ENCODE measurements at places on chromosomes 13 and 19. TPM values are rescaled to one million over a fixed set of nuclear protein-coding genes. Genes with fewer than 3 reads are reported as not detected.

The KIR2DL1 gene
- total RNA-seq: not detected

The SIGLEC14 gene
- total RNA-seq: not detected

The KLHL1 gene
- not detected for total RNA-seq

The IL27RA gene
- 15.2 TPM for total RNA-seq

The APLP1 gene
- total RNA-seq: 9.9 TPM

The PCSK4 gene
- 5.7 TPM for total RNA-seq

The F2RL3 gene
- total RNA-seq: 27.6 TPM

- DNase-seq: no peak
Measured at GRCh38 chr19:44718441-44719261, 19.7 kb downstream of the CEACAM16 start.

DNA sequence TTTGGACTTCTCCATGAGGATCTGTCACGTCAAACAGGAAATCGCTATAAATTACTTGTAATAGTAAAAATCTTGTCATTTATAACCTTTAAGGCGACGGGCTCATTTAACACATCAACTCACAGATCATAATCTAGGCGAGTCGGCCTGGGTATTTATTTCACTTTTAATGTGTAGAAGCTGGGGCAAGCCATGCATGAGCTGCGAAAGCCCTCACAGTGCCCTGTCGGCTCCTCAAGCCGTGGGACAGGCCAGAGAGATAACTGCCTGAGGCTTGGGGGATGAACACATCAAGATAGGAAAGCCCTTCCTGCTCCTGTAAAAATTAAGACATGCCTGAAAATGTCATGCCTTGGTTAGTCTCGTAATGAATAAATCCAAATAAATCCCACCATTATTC, 30.8 kb downstream of the SOX1 start:
- no peak for DNase-seq

DNA sequence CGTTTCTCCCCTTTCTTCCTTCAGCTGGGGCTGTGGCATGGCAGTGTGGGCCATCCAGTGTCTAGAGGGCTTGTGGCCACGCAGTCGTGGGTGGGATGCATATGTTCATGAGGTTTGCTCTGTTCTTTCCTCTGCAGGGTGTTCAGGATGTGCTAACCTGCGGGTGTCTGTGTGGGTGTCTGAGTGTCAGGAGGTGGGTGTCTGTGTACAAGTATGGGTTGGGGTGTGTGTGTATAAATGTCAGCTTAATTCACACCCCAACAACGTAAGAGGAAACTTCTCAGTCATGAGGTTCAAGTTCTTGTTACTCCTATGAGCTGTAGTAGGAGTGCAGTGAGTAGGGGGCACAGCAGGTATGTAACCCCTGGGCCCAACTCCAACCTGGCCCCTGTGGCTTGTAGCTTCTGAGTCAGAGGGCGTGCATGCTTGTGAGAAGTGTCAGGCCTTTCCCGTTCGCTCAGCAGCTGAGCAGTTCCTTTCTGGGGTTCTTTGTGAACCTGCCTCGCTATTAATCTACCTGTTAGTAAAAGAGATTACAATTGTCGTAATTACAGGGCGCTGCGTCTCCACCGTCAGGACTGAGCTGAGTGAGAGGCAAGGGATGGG, 49.1 kb downstream of the NFIX start:
- DNase-seq: no peak

- no peak for DNase-seq
Measured at GRCh38 chr19:35063940-35064818, 22.7 kb downstream of the HPN start.

- DNase-seq: no peak
Measured at GRCh38 chr19:5052515-5052914, 83.6 kb downstream of the KDM4B start.

- peak; percentile 83 for DNase-seq
Measured at GRCh38 chr19:43555185-43555770, 20.0 kb downstream of the XRCC1 start.

DNA sequence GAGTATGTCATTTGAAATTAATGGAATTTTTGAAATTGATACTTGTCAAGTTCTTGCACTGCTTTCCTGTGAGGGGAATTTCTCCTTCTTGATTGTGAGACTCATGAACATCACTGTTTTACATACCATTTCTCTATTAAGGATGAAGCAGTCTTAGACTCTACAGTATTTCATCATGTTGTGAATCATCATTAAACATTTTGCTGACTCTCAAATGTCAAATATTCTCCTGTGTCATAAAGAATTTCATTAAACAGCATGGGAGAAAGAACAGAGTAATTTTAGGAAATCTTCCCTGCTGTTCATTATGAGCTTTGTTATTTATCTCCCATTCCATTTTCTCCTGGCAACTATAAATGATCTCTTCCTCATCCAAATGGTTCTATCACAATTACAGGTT, 729.0 kb downstream of the PCDH9 start:
- DNase-seq: no peak

DNA sequence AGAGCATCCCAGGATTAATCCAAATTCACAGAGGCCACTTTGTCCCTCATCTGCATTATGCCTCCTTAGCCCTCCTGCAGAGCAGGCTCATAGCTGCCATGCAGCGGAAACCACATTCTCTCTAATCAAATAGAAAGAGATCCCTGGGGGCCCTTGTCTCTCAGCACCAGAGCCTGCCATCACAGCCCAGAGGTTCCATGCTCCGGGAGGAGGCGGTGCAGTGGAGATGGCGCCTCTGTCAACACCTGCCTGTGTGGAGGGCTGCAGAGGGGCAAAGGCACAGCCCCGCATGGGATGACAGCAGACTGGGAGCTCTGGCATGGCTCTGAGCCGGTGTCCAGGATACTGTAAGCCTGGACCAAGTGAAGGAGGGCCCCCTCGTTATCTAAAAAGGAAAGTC, 111.3 kb downstream of the SLC7A1 start:
- no peak for DNase-seq

DNA sequence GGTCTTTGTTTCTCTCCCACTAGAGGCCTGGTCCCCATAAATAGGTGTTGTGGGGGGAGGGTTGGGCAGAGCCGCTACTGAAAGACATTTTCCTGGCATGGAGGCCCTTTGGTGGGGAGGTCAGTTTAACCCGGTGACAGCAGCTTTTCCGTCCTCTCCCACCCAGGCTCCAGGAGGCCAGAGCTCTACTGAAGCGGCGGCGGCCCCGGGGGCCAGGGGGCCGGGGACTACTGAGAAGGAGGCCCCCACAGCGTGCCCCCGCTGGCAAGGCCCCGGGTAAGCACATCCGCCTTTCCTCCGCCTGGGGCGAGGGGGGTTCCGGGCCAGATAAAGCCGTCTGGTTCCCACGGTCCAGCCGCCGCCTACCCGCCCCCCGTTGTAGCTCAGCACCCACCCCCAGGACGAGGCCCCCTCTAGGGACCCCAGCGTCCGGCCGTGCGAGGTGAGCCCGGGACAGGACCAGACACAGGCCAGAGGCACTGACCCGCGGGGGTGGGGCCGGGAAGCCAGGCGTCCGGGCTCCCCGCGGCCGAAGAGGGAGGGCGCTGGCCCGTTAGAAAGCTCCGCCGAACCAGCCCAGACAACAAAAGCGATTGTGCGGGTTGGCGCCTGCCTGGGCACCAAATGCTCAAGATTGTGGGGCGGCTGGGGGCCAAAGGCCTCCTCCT, 1.1 kb upstream of the LTBP4 start:
- no peak for DNase-seq

- no peak for DNase-seq
Measured at GRCh38 chr13:95497381-95497807, 55.1 kb upstream of the CLDN10 start.

- no peak for DNase-seq
Measured at GRCh38 chr19:8468761-8469373, 24.1 kb downstream of the HNRNPM start.

DNA sequence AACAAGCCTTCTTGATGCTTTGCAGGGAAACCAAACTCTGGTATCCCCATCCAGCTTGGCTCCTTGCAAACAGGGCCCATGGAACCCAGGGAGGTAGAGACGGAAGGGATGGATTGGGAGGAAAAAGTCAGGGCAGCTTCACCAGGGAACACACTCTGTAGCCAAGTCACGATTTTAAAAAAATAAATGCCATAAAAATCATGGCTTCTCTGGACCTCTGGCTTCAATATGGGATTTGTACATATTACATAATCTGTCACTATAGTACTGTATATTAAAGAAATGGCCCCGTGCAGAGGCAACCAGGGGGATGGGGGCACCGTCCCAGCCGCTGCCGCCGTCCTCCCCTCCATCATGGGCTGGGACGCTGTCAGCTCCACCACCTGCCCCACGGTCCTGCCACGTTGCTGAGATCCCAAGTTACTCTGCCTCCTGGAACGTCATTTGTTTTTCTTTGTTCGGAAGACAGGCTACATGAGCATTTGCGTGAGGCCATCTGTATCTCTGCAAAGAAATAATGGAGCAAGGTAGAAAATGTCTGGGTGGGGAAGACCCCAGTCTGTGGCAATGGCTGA, 313.3 kb downstream of the ZNF536 start:
- DNase-seq: no peak

DNA sequence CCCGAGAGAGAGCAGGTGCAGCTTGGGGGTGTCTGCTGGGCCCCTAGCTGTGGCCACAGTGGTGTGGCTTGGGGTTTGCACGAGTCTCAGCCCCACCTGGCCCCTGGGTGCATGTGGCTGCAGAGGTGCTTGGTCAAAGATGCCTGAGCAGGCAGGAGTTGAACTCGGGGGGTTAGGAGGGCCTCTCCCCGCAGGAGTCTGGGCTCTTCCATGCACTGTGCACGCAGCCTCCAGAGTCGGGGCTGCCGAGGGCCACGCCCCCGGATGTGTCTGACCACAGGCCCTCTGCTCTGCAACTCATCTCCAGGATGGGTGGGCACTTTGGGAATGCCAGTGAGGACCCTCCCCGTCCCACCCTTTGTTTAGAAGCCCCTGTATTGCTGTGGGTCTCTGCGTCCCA, 91.5 kb upstream of the MCF2L start:
- DNase-seq: no peak

DNA sequence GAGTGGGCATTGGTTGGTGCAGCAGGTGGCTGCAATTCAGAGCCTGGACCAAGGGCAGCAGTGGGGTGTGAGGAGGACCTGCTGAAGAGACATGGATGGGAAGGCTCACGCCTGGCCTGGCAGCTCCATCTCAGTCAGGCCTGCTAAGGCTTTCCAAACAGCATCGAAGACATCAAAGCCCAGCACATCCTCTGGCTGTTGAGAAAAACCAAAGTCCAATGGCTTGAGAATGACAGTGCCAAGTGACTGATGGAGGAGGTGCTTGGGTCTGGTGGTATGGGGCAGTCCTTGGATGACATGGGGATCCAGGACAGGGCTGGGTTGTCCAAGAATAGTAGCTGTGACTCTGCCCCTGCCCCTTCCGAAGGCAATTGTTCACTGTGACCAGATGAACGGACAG, 19.0 kb upstream of the XPO4 start:
- no peak for DNase-seq

DNA sequence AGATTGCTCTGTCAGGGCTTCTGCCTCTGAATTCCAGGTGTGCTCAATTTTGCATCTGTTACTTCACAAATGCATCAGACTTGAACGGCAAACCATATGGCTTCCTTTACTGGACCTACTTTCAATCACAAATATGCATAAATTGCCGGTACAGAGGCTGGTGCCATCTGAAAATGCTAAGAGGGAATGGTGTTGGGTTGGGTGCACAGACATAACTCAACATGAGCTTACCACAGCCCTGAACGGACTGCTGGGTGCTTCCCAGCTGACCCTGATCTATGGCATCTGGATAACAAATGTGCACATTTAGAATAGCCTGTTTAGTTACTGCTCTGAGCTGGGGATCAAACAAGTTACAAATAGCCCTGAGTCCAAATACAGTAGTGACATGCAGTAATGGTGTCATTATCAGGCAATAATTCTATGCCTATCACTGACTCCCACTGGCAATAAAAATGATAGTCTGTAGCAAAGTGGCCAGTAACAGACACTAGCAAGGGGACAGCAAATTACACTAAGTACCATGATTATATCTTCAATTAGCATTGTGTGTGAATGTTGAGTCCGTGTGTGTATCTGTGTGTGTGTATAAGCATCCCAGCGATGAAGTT, 927.3 kb downstream of the DIAPH3 start:
- no peak for DNase-seq

DNA sequence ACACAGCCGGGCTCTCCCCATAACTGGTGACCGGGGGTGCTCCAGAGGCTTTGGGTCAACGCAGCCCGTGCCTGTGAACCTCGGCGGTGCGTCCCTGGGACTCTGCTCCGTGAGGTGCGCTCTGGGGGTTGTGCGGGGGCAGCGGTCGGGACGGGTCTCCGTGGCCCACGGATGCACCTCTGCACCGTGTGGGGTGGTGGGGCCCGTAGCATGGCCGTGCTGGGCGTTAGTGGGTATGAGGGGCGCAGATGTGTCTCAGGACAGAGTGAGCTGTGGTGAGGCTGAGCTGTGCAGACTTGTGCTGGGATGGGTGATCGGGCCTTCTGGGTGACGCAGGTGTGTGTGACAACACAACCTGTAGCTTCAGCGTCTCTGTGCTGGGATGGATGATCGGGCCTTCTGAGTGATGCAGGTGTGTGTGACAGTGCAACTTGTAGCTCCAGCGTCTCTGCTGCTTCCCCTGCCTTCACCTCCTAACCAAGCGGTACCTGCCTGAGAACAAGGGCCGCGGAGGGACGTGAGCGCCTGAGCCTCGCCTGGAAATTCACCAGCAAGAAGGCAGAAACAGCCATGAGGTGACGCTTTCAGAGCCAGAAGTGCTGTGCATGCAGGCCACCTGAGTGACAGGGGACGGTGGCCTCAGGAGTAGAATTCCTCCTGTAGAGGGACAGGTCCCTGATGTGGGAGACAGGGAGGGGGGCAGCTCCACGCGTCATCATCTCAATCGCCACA, 599 bp downstream of the ZNF331 start:
- no peak for DNase-seq

GRCh38 chr19:23789246-23789645, 30.6 kb upstream of the ZNF681 start:
- no peak for DNase-seq

DNA sequence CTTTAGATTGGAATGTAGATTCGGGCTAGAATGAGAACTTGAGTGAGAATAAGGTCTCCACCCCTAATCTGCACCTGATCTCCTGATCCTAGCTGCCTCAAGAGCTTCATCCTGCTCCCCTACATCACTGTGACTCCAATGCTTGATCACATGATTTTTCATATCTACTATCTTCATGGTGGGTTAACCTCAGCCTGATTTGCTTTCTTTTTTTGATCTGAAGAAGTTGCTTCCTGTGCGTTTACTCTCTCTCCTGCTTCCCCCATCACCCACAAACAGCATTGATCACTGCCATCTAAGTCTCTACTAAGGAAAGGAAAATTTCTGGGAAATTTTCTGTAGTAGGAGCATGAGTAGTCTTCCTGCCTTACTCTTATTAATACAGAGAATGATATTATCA, 1542.1 kb upstream of the SLC10A2 start:
- no peak for DNase-seq

DNA sequence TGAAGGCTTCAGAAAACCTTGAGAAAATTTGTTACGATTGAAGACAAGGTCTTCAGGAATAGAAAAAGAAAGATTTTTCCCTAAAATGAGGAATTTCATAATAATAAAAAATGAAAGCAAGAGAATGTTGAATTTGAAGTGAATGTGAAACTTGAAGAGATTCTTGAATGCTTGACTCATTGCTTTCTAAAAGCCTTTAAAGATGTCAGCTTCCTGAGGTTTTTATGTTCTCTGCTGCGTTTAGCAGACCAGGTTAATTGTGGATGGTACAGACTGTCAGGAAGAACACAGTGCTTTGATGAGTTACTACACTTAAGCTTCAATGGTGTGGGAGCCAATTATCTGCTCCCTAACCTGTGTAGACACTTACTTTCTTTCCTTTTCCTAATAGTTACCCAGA, 96.3 kb upstream of the FNDC3A start:
- DNase-seq: no peak

- no peak for DNase-seq
Measured at GRCh38 chr19:19486343-19487076, 28.8 kb downstream of the TSSK6 start.

Data from K562 (cell line).